ENCODE measurements at places on chromosomes 1 and 21.

- no peak for DNase-seq
These were observed 1.4 kb upstream of the DPH2 start for GRCh38 chr1:43968348-43968948.

GRCh38 chr1:45673956-45674355 is 12.4 kb downstream of the GPBP1L1 start:
- DNase-seq, result no peak

DNA sequence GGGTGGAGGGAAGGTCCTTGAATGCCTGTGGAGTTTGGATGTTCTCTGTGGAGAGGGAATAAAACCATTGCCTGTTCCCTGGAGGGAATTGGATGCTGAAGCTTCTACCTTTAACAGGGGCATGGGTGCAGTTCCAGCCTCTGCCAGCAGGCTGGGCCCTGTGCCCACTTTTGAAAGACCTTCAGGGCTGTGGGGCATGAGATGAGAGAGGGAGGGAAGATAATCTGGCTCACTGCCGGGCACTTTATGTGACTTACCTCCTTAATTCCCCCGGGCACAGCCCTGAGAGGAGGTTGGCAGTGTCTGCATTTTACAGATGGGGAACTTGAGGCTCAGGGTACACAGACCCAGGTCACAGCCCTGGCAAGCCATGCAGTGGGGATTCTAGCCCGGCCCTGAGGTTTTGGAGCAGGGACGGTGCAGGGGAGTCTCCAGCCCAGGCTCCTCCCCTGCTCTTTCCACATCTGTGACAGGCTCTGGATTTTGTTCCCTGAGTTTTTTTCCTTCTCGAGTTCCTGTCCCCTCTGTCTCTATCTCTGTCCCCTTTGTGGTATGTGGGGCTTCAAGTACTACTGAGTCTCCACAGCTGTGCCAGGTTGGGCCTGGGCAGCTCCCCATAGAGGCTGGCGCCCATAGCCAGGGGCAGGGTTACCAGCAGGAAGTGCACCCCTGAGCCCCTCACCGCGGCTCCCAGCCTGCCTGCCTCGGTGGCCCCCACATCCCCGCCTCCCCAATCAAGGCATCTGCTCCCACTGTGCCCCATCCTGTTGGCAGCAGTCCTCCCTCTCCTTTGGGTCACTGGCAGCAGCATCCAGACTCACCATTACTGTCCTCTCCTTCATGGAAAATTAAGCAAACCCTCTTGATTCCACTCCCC is 14.0 kb upstream of the THEMIS2 start:
- DNase-seq, result peak; percentile 59

DNA sequence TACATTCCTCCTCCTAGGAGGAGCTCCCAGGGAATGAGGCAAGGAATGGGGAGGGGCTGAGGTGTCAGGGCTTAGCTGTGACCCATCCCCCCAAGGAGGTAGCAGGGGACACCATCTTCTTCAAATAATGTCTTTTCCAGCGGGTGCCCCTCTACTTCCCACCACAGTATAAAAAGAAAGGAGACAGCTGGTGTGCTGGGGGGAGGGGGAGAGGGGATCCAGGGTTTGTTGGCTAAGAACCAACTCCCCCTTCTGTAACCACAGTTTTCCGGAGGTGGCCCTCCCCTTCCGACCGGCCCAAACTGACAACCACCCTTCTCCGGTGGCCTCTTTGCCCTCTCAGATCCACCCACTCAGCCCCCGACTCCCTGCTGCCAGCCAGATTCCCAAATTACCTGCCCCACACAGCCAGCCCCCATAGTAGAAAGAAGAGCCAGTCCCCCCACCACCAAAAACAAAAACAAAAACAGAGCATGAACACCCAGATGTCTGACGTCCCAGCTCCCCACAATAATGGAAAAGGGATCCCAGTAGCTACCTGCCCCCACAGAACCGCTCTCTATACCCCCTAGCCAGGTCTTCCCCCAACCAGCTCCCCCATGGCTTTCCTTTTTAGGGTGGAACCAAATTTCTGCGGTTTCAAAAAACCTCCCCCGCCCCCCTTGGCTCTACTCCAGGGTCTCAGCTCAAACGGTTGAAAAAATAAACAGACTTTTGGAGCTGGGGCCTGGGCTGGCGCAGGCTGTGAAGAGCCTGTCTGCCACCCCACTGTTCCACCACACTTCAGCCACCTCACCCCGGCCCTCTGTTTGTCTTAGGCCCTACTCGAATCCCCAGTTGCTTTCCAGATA is 2.1 kb downstream of the ARHGEF2 start:
- no peak for DNase-seq

DNA sequence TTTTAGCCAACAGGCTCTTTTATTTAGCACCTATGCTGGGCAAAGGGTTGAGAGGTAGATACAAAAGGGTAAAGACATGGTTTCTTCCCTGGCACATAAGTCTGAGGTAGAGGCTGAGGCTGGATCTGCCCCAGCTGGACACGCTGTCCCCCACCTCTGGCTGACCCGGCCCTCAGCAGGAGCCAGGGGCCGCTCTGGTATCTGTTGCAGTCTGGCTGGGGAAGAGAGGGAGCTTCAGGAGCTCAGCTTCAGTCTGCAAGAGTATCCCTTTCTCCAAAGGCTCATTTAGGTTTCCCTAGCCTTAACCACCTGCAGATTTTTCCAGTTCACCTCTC is 14.2 kb downstream of the BLACAT1 start:
- DNase-seq, result no peak

DNA sequence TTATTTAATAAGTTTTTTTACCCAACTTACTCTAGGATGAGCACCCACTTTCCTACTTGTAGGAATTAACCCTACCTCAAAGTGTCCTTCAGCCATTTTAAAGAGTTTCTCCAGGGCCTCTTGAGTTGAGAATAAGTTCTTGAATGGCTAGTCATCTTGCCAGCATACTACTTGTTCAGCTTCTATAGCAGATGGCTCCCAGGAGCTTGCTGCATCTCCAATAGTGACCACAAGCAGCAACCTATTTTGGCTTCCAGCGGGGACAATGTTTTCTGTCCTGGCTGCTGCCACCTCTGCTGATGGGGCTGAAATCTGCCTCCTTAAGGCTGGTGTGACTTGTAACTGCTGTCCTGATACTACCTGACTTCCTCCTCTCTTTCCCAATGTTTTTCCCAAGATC is 20.8 kb upstream of the PIK3R3 start:
- DNase-seq, result no peak

- no peak for DNase-seq
These were observed 43.1 kb downstream of the OPTC start for GRCh38 chr1:203536980-203537455.

DNA sequence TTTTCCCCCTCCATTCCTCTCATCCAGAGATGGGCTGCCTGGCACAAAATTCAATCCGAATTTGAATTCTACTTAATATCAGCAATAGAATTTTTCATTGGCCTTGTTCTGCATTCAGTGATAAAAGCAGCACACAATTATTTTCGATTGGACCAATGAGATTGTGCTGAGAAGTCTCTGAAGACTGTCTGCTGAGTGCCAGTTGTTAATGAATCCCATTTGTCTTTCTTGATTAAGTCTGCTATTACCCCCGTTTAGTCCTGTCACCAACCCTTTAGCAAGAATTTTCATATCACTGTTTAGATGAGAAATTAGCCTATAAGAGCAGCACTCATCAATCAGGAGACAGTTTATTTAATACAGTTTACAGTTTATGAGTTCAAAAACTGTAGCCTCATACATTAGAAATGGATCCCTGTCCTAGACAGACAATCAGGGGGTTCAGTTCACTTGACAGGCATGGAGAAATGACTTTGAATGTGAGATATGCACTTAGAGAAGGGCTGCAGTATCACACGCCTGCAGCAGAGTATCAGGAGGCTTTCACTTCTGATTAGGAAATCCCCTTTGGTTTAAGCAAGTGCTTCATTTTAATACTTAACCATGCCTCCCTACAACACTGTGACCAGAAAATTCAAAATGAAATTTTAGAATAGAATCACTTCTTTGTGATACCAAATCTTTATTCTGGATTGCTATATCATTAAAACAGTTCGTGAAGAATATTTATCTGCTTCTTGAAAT is 304.7 kb upstream of the PTBP2 start:
- no peak for DNase-seq

DNA sequence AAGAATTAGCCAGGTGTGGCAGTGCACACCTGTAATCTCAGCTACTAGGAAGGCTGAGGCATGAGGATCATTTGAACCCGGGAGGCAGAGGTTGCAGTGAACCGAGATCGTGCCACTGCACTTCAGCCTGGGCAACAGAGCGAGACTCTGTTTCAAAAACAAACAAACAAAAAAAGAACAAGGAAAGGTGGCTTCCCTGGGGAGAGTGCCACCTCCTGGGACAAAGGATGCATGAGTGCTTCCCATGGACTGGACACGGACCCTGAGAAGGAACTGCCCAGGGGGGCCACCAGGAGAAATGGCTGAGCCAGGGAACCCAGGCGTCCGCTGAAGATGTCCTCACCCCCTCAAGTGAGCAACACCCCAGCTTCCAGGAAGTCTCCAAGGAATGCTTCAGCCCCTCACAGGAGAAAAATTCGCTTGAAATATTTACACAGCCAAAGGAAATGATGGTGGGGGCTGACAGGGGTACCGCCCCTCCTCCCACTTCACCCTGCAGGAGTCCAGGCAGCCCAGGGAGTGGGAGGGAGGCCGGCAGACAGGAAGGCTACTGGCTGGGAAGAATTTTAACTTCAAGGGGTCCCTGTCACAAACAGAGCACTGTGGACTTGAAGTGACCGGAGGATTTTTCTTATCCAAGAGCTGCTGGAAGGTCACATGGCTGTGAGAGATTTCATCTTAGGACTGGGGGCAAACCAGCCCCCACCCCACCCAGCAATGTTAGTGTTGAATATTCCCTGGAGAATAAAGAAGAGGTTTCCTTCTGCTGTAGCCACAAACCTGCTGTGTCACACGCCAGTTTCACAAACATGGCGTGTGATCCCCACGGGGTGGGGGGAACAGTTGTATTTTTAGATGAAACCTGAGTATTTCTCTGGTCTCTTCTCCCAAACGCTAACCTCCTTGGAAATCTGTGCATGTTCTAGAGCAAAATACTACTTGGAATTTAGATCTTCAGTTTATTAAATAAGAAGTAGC is 90.8 kb upstream of the SLC25A33 start:
- no peak for DNase-seq

- DNase-seq, result no peak
These were observed 81.5 kb downstream of the ERG start for GRCh38 chr21:38416791-38417190.

- DNase-seq, result no peak
These were observed 70.5 kb upstream of the HSPA13 start for GRCh38 chr21:14453339-14454015.

GRCh38 chr1:233132445-233132844 is 163.1 kb downstream of the PCNX2 start:
- DNase-seq, result no peak

DNA sequence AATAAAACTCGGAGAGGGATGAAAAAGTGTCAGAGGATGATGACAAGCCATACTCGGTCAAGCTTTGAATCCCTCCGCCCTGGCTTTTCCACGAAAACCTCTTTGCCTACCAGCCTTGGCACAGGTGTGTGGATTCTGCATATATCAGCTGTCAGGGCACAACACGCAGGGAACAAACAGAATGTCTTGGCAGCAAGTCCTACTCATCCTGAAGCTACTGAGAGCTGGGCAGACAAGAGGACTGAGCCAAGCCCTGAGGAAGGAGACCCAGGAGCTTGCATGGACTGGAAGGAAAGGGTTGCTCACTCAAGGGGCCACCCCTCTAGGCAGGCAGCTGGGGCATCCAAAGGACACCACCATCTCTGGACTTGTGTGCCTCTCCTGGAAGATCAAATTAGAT is 132.4 kb downstream of the HMGB4 start:
- no peak for DNase-seq

DNA sequence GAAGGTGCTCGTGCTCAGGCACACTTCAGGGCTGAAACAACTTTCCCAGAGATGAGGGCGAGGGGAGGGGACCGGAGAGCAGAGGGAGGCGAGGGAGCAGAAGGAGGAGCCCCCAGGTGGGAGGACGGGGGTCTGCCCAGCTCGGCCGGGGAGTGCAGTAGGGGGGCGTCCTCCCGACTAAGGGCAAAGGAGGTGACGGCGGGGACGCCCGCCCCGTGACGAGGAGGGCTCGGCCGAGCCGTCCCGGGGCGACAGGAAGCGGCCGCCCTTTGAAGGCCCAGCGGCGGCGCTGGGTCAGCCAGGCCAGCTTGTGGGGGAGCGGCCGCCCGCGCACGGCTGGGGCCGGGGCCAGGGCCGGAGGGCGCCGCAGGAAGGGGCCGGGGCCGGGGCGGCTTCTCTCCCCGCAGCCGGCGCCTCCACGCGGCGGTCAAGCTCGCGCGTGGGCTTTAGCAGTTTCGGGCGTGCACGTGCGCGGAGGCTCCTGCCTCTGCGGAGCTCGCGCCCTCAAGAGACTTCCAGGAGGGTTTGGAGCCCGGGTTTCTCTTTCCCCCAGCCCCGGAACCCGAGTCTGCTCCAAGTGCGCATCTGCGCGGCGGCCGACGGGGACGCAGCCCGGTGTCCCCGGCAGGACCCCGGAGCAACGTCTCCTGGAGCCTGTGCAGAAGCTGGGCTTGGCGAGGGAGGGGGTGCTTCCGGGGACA is 100.8 kb upstream of the SLC45A1 start:
- DNase-seq, result no peak

- DNase-seq, result no peak
These were observed 478.1 kb downstream of the PLA2G4A start for GRCh38 chr1:187306710-187307415.

GRCh38 chr1:168894397-168894903 is 165.4 kb upstream of the DPT start:
- no peak for DNase-seq

DNA sequence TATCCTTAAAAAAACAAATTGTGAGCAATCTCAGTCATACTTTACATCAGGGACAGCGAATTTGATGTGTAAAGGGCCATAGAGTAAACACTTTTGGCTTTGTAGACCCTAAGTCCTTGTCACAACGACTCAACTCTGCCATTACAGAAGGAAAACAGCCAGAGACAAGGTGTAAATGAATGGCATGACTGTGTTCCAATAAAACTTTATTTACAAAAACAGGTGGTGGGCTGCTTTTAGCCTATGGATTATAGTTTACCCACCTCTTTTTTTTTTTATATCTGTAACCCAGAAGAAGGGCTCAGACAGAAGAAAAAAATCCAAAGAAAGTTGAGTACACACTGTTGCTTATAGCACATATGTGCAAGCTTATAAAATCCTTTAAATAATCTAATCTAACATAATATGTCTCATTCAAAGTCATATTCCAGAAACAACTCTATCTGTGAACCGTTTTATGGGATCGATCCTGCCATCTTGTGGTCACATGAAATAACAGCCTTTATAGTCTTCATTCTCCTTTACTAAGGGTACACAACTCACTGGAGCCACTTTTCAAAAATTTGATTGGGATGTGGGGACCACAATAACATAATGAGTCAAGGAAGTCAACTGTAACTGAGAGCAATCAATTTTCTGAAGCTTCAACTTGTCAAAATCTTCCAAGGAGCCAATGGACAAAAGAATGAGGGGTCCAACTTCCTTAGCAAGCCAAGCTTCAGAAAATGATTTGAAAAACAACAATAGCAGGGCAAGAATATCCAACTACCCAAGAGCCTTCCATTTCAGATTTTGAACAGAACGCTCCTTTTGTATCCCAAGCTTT is 142.2 kb upstream of the KRTAP19-8 start:
- no peak for DNase-seq

GRCh38 chr1:156862997-156863599 is 2.4 kb downstream of the NTRK1 start:
- no peak for DNase-seq

GRCh38 chr21:21332492-21332891 is 334.3 kb downstream of the NCAM2 start:
- no peak for DNase-seq

Data from NCI-H1930 (cell line).